ENCODE measurements at places on chromosomes 7 and 10. TPM values are rescaled to one million over a fixed set of nuclear protein-coding genes. Genes with fewer than 3 reads are reported as not detected.

- no peak for DNase-seq
Measured at GRCh38 chr10:89900554-89900953, 199.2 kb downstream of the KIF20B start.

Gene TMEM196
- total RNA-seq = not detected

DNA sequence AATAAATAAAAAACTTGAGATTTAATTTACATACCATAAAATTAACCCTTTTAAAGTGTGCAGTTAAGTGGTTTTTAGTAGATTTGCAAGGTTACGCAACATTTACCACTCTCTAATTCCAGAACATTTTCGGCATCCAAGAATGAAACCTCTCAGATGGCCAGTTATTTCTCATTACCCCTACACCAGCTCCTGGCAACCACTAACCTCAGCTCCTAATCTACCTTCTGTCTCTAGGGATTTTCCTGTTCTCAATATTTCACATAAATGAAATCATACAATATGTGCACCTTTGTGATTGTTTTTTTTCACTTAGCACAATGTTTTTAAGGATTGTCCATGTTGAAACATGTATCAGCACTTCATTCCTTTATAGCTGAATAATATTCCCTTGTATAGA, 45.1 kb downstream of the INPP5F start:
- no peak for DNase-seq

DNA sequence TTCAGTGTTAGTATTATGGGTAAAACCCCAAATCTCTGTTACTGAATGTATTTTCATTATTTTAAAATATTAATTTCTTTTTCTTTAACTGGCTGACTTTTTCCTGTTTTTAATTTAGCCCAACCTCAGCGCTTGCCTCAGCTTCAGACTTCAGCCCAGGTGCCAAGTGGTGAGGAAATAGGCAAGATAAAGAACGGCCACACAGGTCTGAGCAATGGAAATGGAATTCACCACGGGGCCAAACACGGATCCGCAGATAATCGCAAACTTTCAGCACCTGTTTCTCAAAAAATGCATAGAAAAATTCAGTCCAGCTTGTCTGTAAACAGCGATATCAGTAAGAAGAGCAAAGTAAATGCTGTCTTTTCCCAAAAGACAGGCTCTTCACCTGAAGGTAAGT, 57.5 kb downstream of the MDFIC start:
- peak; percentile 27 for DNase-seq

GRCh38 chr7:25849500-25850184, 302.4 kb upstream of the NFE2L3 start:
- no peak for DNase-seq

Gene DGKI
- 0.53 TPM for total RNA-seq

- DNase-seq = no peak
Measured at GRCh38 chr7:132480534-132480933, 95.7 kb downstream of the PLXNA4 start.

Gene OR13A1
- total RNA-seq = not detected

GRCh38 chr10:68333058-68333395, 299 bp upstream of the PBLD start:
- DNase-seq = no peak

DNA sequence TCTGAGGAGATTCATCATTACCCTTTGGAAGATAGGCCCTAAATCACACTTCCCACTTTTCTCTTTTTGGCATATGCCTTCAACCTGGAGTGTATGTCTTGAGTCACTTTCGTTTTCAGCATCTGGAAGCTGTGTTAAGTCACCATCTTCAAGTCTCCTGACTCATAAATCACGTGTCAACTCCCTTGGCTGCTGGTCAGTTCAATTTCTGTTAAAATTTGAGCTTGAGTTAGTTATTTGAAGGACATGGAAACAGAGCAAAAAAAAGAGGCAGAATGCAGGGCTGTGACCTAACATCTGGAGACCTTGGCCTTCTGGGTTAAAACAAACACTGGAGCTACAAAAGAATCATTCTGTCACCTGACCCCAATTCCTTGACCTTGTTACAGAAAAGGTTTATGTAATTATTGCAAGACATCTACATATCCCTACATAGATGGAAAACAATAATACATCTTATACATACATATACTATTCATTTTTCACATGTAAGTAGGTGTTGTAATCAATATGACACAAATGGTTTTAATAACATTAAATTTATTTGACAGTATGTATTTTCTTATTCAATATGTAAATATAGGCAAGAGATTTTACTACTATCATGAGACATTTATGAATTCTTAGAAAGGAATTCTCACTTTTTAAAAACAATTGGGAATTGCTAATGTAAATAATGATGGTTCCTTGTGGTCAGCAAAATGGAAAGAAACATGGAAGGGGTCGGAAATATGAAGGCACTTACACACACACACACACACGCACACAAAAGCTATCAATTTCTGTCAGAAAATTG, 169.7 kb upstream of the PHYHIPL start:
- DNase-seq = no peak

DNA sequence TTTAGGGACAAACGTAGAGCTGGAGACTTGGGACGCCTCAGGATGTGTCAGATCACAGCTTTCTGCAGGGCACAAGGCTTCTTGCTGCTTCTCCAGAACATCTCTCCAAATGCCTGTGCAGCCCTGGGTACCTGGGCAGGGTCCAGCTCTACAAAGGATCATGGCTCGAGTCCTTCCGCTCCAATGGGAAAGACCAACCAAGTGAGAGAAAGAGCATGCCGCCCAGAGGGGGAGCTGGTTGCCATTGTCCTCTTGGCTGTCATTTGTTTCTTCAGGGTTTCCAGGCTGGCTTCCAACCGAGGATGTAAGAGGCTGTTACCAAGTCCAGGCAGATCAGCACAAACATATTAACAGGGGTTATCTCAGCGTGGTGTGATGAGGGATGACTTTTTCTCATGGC, 5.6 kb upstream of the LEP start:
- no peak for DNase-seq

GRCh38 chr10:43265799-43266721, 805 bp downstream of the RASGEF1A start:
- no peak for DNase-seq

DNA sequence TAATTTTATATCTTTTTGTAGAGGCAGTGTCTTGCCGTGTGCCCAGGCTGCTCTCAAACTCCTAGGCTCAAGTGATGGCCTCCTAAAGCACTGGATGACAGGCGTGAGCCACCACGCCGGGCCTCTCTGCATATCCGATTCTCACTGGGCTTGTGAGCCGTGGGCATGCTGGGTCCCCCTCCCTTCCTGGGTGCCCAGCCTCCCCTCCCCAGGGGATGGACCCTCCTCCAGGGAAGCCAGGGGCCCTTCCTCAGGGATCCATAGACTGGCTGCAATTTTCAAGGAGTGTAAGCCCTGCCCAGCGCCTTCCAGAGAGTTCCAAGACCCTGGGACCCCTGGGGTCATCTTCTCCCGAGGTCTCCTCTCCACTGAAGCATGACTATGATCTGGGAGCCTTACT, 23.7 kb upstream of the ELFN1 start:
- DNase-seq = no peak

DNA sequence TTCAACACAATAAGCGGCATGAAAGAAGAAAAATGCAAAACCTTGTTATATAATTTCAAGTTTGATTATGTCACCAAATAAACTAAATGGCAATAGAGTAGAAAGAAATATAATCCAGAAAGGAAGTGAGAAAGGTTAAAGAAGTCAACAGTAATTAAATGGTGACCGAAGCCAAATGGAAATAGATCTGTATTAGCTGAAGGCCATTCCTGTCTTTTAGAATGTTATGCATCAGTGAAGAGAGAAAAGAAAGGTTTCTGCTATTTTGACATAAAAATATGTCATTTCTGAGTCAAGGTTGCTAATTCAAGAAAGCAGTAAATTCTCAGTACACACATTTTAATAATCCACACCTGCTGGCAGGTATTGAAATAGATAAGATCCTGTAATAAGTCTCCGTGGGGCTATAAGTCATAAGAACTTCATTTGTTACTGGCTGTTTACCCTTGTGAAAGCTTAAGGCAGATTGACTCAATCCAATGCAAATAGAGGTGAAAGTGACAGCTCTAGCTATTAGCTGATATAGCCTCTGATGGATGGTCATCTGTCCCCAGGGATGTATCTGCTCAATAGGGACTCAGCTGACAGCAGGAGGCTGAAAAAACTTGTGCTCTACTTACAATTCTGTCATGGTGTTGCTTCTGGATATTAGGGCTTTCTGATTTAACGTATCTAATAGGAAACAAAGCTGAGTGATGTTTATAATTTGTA, 152.1 kb downstream of the FZD1 start:
- DNase-seq = no peak

- DNase-seq = no peak
Measured at GRCh38 chr7:13717031-13717430, 272.4 kb downstream of the ETV1 start.

All from pulmonary artery endothelial cell (primary cell).